ENCODE measurements at places on chromosomes 3 and 15. TPM values are rescaled to one million over a fixed set of nuclear protein-coding genes. Genes with fewer than 3 reads are reported as not detected.

GRCh38 chr3:70111411-70111810, 111.9 kb downstream of the SAMMSON start:
- peak; percentile 22 for DNase-seq

DNA sequence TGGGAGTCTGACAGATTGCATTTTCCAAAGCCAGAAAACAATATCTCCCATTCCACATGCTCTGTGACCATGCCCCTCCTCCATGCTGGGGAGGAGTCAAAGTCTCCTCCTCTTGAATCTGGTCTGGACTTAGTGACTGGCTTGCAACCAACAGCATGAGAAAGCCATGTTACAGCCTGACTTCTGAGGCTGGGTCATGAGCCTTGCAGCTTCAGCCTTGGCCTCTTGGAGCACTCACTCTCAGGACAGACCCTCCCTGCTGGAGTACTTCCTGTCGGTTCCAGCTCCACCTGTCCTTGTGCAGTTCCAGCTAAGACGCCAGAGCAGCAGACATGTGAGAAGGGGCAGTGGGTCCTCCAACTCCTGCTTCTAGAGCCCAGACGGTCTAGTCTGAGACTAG, 49.7 kb upstream of the RBSN start:
- no peak for DNase-seq

GRCh38 chr15:71128939-71129562, 13.8 kb downstream of the THSD4 start:
- DNase-seq = no peak

DNA sequence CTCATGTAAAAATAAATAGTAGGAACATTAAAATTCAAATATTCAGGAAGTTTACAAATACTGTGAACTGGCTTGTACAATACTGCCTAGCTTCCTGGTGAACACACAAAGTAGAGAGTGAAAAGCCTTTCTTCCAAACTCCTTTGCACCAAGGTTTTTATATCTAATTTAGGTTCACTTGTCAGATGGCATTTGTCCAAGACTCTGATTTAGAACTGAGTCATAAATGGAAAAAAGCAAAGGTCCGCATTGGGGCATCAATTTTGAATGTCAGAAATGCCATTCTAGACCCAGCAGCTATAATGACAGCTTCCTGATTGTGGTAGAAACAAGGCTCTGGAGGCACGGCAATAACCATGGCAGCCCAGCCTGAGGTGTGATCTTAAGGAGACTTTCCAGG, 160.7 kb downstream of the PDE8A start:
- DNase-seq = no peak

The ALPK3 gene
- 55.3 TPM for polyA plus RNA-seq

The CYP1A2 gene
- 0.09 TPM for polyA plus RNA-seq

All from muscle of leg (tissue), 16 donors.